ENCODE measurements at places on chromosomes 2 and 18. TPM values are rescaled to one million over a fixed set of nuclear protein-coding genes. Genes with fewer than 3 reads are reported as not detected.

IL1F10 gene
- total RNA-seq, result not detected

DNA sequence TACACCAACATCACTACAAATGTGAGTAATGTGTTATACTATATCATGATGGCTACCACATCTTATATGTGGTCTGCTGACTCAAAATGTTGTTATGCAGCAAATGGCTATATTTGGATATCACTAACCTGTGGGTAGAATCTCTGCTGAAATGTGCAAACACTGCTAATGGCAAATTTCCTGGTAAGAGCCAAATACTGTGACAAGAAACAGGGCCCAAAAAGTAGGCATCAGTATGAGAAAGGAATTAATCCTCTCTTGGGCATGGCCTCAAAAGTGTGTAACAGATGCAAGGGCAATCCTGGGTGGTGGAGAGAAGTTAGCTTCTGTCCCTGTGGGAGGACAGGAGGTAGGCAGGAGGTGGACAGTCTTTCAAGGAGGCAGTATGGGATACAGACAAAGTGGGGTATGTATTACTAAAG, 13.3 kb downstream of the ATF2 start:
- DNase-seq, result no peak

- no peak for DNase-seq
Measured at GRCh38 chr2:41621563-41621962, 426.3 kb upstream of the PKDCC start.

DNA sequence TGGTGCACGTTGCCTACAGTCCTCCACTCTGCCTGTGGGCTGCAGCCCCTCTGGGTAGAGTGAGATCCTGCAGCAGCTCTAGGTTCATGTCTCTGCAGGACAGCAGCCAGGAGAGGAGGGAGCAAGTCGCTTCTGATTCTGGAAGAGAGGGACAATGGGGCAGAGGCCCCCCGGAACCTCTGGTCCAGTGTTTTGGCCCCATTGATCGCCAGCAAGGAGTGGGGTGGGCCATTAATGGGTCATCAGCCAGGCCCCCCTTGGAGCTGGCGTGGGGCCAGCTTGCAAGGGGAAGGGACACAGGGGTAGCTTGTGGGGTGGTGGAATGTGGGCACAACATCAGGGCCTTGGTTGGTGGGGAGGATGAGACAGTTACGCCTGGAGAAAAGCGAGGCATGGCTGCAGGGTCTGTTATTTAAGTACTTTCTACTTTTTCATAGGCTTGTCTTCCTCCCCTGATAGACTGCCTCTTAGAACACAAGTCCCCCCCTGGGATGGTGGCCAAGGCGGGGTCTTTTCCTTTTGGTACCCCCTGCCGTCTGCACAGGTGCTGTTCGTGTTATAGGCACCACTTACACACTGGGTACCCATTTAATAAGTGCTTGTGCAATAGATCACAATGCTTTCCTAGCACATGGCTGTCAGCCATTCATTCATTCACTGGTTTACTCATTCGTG, 44.6 kb downstream of the INHBB start:
- no peak for DNase-seq

GRCh38 chr2:236636261-236636660, 66.6 kb downstream of the ACKR3 start:
- DNase-seq, result no peak

Data from naive thymus-derived CD8-positive, alpha-beta T cell (primary cell).